ENCODE measurements at places on chromosomes 6 and 20.

DNA sequence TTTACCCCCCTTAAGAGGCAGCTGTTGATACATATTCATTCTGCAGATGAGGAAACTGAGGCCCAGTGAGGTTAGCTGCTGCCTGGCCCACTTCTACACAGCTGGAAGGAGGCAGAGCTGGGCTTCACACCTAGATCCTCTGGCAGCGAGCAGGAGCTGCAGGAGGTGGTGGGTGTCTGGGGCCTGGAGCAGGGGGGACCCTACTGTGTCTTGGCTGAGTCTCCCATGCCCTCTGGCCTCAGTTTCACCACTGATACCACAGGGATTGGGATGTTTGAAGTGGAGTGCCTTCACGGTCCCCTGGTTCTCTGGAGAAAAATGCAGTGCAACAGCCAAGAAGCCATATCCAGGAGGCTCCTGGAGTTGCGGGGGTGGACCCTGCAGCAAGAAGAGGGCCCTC is 8.2 kb upstream of the BPIFA2 start:
- no peak for DNase-seq

GRCh38 chr20:57939499-57939898 is 229.7 kb upstream of the PMEPA1 start:
- DNase-seq, result no peak

DNA sequence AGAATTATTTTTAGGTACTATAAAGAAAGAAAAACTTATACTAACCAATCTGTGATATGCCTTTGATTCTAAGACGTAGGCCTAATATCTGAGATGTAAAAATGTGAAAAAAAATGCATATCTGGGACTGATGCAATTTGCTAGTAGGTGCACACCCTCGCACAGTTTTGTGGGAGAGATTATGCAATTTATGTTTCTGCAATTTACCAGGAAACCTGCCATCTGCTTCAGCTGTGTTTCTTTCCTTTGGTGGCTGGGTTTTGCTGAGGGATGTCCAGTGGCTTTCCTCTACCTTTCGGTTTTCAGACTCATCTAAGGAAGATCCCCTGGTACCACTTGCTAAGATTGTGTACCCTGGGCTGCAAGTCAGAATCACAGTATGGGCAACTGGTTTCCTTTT is 186.9 kb downstream of the ZFP64 start:
- DNase-seq, result no peak

GRCh38 chr6:28522594-28523240 is 3.0 kb upstream of the GPX5 start:
- DNase-seq, result no peak

DNA sequence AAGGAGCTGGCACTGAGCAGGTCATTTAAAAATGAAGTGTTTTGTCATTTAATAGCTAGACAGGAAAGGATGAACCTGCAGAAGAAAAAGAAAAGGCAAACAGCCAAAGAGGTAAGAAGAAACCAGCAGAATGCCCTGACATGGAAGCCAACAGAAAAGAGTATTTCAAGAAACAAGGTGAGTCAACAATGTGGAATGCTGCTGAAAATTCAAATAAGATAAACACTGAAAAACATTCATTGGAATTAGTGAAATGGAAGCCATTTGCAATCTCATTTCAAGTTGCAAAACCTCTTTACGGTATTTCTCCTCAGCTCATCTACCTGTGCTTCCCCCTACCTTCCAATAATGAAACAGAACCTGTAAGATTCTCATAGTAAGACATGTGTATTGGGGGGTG is 59.6 kb downstream of the RWDD2A start:
- no peak for DNase-seq
